AG09309 (cell line): ENCODE measurements at places on chromosomes 4 and X.

GRCh38 chr4:15676899-15677298, 4.7 kb upstream of the FAM200B start:
- no peak for DNase-seq

- DNase-seq = no peak
These were observed 5.3 kb upstream of the FGA start for GRCh38 chr4:154595807-154596206.

GRCh38 chrX:12228862-12229261, 90.6 kb downstream of the FRMPD4 start:
- DNase-seq = no peak

- DNase-seq = no peak
These were observed 58.0 kb upstream of the XIAP start for GRCh38 chrX:123801901-123802300.

- DNase-seq = peak; percentile 93
These were observed 180.7 kb upstream of the PGRMC2 start for GRCh38 chr4:128468123-128468989.

DNA sequence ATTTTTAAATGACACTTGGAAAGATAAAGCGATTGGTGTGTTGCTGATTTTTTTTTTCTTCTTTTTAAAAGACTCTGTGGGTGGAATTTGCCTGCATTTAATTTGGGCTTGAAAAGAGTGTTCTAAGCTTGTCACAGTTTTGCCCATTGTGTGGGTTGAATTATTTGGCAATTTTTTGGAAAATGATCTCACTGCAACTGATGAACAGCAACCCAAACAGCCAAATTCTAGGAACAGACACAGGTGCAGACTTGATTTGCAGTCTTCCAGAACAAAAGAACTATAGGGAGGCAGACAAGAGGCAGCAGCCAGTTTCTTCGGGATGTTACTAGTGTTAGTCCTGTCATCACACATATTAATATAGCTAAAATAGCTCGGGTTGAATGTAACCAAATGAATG, 40.5 kb downstream of the CASP6 start:
- no peak for DNase-seq

DNA sequence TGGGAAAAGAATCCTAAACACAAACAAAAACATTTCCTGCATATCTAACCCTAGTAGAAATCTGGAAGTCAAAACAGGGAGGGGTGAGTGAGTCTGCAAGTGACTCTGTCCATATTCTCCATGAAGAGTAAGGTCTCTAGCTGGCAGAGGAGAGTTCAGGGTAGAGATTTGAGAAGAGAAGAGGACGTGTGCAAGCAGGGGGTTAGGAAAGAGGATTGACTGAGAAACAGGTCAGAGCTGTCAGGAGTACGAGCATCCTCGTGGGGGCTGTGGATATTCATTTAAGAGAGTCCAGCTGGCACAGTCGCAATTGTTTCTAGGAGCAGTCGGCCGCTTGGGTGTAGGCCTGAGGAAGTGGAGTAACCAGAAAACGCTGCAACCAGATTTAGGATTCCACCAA, 27.9 kb downstream of the PROM1 start:
- no peak for DNase-seq

DNA sequence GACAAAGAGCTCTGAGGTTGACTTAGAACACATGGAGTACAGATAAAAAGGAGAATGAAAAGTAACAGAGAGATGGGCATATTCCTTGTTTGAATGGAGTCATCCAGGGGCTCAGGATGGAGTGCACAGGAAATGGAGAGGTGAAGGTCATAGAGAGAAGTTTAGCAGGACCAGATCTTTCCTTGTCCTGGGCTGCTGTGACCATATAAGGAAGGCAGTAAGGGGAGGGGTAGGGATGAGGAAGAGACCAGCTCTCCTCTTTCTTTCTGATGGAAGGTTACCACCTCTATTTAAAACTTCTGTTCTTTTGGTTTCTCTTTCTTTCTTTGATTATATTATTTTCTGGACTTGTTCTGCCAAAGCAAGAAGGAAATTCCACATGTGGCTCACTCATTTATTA, 27.0 kb downstream of the AR start:
- no peak for DNase-seq

DNA sequence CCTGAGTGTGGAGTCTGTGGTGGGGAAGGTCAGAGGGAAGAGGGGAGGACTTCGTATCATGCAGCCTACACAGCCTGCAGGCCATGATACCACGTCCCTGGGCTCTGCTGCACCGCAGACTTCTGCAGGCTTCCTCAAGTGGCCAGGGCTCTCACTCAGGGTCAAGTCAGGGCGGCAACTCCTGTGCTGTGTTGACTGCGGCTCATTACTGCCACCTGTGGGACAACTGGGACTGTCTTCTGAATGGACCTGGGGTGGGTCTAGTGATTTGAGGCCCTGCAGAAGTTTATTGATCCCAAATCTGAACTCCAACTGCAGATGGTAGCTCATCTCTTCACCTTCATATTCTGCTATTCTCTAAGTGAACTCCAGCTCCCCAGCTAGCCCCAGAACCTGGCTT, 167.1 kb downstream of the NSUN7 start:
- no peak for DNase-seq

DNA sequence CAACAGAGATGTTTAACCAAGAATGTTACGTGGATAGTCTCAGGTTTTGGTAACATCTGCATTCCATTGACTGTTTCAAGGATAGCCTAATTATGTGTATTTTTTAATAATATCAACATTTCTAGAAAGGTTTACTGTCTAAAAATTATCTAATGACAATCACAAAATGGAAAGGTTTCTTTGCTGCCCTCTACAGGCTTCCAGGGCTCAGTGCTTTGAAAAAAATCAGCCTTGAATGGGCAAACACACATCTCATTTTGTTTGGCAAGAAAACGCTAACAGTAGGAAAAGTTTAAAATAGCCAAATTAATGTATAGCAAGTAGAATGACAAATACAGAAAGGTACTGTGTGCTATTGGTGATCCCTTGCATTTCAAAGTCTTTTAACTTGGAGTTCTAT, 223.4 kb upstream of the PRPS2 start:
- DNase-seq = no peak

DNA sequence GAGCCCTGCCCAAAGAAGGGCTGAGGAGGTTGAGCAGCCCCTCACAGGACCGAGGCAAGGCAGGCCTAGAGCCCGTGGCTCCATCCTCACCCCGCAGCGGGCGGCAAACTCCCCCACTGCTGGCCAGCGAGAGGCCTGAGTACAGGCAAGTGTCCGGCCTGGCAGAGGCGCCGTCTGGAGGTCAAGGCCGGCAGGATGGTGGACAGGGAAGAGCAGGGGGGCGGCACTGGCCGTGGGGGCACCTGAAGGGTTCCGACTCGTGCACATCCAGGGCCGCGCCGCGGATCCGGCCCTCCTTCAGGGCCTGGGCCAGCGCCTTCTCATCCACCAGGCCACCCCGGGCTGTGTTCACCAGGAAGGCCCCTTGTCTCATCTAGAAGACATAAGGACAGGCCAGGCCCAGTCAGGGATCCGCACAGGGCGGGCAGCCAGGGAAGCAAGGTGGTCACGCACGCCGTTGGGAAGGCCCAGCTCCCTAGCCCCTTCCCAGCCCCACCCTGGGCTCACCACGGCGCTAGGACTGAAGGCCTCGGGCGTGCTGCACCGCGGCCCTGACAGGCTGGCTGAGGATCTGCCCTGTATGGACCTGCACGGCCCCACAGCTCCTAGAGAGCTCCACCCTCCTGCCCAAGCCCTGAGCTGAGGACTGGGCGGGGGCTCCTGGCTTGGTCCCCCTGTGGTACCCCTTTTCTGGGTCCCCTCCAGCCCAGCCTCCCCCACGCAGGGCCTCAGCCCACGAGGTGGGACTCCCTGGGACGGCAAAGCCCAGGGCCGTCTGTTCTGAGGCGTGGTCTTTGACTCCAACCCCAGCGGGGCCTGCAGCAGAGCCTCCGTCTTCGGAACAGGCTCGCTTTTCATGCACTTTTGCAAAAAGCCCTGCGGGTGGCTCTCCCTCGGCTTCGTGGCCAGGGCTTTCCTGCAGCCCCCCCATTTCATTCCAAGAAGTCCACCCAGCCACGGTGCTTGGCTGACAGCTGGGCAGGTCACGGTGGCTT, 34.5 kb downstream of the CTBP1 start:
- no peak for DNase-seq

DNA sequence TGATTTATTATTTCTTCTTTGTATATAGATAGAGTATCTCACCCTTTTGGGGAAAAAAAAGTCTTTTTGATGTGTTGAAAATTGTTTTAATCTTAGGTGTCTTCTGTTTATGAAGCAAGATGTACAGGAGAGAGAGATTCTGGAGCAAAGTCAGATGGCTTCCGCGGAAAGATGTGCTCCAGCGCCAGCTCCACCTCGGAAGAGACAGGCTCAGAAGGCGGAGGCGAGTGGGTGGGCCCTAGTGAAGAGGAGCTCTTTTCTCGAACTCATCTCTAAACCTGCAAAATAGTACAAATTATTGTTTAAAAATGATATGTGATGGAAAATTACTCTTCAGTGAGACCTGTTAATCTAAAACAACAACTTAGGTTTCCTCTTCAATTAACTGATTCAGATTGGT, 28.9 kb upstream of the TBC1D14 start:
- no peak for DNase-seq

DNA sequence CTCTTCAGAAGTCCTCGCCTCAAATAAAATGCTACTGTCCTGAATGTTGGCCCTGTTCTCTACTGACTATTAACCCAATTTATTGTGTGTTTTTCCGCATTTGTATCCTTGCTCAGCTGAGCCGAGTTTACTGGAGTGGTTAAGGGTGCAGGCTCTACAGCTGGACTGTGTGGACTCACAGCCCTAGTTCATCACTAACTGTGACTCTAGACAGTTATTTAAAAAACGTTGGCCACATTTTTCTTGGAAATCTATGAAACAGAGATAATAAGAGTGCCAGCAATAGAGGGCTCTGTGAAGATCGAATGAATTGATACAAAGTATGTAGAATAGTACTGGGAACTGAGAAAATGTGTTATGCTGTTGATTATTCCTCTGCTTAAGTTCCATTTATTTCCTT, 2.9 kb upstream of the GUF1 start:
- no peak for DNase-seq

GRCh38 chr4:8218371-8219031, 19.4 kb downstream of the SH3TC1 start:
- no peak for DNase-seq

DNA sequence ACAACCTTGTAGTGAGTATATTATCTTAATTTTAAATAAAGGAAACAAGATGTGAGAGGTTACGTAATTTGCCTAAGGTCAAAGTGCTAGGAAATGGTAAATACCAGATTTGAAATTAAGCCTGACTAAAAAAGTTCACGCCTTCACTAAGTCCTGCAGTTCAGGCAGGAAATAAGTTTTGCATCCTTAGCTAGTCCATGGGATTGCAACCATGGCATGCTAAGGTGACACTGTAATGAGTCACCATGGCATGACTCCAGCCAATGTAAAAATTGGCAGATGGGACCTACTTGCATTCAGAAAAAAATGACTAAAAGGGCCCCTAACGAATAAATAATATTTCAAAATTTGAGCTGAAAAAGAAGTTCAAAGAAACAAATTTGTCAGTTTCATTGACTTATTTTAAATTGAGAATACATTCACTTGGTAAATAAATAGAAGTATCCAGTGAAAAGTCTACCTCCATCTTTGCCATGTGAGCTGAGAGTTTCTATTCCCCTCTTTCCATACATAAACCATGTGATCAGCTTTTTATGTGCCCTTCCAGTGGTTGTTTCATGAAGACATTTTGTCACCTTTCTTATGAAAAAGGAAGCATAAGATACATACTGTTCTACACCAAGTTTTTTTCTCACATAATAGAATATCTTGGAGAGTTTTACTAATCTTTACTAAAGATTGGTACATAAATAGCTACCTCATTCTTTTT, 72.4 kb downstream of the ANKRD50 start:
- peak; percentile 20 for DNase-seq

DNA sequence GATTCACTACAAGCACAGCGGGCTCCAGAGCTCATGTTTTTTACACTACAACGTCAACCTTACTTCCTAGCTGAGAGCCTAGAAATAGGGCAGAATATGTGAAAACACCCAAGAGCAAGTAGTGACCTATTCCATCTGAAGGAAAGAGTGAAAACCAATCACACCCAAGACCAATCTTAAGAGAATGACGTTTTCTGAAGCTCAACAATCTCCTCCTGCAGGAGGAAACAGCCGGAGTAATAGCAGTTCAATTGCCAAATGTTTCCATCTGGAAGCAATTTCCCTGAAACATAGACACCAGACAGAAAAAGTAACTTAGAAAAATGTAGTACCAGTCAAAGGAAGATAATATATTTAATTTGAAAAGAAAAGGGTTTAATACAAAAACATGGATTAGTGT, 142.4 kb downstream of the ANXA5 start:
- peak; percentile 24 for DNase-seq

GRCh38 chrX:132631579-132632232, 142.9 kb upstream of the MBNL3 start:
- peak; percentile 11 for DNase-seq

GRCh38 chr4:17095771-17096170, 197.3 kb upstream of the LDB2 start:
- DNase-seq = no peak

- DNase-seq = no peak
These were observed 368.1 kb downstream of the UNC5C start for GRCh38 chr4:95180531-95181242.

GRCh38 chr4:147938496-147938895, 206.6 kb downstream of the ARHGAP10 start:
- no peak for DNase-seq

DNA sequence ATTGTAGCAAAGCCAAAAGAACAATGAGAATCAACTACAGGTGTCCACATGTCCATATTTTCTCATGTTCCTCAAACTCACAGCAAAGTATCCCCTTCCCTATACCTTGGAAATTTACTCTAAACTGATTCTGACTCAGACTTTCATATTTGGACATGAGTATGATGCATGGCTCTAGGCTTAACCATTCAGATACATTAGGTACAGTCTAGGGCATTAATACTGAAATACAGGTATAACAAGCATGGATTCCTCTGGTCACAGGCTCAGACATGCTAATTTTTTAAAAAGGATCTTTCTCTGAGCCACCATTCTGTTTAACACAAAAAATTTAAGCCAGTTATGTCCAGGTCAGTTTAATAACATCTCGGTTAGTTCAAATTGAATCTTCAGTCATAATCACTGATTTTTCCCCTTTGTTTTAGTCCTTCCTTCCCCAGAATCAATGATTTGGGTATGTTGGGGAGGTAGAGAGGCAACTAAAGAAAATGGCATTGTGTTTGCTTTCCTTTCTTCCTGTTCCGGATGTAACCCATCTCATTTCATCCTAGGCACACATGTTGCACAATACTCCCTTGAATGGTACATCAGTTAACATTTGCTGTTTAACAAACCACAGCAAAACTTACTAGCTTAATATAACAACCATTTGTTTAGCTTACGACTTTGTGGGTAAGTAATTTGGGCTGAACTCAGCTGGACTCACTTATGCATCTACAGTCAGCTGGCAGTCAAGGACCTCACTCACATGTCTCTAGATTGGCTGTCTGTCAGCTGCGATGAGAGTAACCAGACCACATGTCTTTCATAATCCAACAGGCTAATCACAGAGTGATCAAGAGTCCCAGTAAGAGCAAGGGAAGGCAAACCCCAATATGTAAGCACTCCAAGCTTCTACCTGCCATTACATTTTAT, 75.3 kb upstream of the GRIA3 start:
- no peak for DNase-seq

GRCh38 chr4:87101543-87102199, 118.7 kb downstream of the KLHL8 start:
- DNase-seq = no peak

GRCh38 chr4:12712648-12713339, 771.3 kb downstream of the RAB28 start:
- DNase-seq = no peak
